Right hindlimb (tissue), 1 donor: ENCODE measurements at places on chromosomes 2 and 18.

DNA sequence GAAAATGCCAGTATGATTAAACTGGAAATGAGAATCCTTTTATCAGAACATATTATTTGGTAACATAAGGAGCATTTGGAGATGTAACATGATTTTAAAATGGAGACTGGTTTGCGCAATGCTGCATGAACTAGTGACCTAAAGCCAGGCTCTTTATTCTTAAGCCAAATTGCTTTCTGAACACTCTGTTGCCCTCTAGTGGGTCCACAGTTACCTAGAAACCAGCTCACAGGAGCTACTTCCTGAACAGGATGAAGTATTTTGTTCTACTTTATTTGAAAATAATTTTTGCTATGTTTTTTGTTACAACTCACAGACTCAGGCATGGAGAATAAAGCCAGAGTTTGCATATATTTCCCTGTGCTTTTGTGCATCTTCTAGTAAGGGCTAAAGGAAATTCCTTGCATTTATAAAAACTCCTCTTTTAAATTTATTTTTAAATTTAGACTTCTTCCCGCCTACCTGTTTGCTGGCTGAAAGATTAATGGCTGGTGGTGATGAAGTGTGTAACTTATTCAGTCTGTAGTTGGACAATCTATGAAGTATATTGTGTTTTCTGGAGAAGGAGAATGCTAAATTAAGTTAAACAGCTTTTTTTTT lies 146.7 kb downstream of the PARD3B start:
- DNase-seq: peak; percentile 54

GRCh38 chr2:25257032-25257552 lies 84.6 kb downstream of the DNMT3A start:
- DNase-seq: peak; percentile 78

- peak; percentile 53 for DNase-seq
Measured at GRCh38 chr2:233449081-233449901, 95.0 kb downstream of the DGKD start.

GRCh38 chr2:24749069-24749691 lies 44.0 kb downstream of the PTRHD1 start:
- DNase-seq: no peak

GRCh38 chr2:104888489-104889258 lies 34.8 kb downstream of the POU3F3 start:
- DNase-seq: no peak

DNA sequence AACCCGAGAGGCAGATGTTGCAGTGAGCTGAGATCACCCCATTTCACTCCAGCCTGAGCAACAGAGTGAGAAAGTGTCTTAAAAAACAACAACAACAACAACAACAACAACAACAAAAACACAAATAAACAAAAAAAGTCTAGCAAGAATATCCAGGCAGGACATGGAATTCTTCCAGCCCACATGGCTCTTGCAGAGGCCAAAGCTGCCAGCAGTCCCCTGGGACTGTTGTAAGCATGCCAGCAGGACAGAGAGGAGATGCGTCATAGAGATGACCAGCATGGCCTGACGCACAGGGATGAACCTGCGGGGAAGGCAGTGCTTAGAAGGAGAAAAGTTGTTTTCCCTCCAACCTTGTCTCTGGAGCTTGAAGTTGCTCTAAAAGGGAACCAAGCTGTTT lies 182.3 kb upstream of the PGAP1 start:
- peak; percentile 47 for DNase-seq

DNA sequence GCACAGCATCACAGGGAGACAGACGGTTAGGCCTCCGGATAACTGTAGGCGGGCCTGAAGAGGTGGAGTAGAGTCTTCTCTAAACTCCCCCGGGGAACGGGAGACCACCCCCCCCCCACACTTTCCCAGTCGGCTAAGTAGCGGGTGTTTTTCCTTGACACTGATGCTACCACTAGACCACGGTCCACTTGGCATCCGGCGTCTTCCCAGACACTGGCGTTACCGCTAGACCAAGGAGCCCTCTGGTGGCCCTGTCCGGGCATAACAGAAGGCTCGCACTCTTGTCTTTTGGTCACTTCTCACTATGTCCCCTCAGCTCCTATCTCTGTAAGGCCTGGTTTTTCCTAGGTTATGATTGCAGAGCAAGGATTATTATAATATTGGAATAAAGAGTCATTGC lies 25.7 kb upstream of the NCL start:
- no peak for DNase-seq

DNA sequence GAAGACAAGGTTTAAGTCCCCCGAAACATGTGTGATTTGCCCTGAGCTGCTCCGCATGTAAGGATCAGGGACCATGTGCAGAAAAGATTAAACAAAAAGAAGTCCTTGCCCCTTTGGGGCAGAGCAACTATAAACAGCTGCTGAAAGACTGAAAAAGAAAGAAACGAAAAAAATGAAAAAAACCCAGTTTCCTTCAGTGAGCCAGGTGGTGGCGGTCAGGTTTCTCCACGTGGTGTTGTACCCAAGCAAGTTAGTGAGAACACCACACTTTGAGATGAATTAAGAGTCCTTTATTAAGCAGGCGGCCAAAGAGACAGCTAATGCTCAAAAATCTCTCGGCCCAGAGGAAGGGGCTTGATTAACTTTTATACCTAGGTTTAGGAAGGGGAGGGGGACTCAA lies 404.9 kb upstream of the SYT4 start:
- no peak for DNase-seq

DNA sequence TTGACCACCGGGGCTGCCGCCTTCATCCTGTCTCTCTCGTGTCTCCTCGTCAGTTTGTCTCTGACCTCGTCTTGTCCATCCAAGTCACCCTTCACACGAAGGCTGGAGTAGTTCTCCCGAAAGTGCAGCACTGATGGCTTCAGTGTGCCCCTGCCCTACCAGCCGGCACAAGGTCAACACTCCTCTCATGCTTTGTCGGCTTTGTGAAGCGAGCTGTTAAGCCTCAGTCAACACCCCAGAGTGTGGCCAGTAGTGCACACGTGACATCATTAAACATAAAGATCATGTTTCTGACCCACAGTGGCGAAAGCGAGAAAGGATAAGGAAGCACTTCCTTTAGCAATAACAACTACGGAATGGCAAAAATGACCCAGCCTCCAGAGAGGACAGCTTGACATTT lies 23.2 kb downstream of the ACKR3 start:
- DNase-seq: no peak

GRCh38 chr18:9545029-9545428 lies 69.3 kb downstream of the PPP4R1 start:
- DNase-seq: no peak

- DNase-seq: no peak
Measured at GRCh38 chr2:88265352-88266303, 95.5 kb downstream of the THNSL2 start.

GRCh38 chr2:36351736-36352349 lies 3.7 kb upstream of the CRIM1 start:
- DNase-seq: no peak

GRCh38 chr2:146624430-146625160 lies 1220.2 kb upstream of the ACVR2A start:
- no peak for DNase-seq

DNA sequence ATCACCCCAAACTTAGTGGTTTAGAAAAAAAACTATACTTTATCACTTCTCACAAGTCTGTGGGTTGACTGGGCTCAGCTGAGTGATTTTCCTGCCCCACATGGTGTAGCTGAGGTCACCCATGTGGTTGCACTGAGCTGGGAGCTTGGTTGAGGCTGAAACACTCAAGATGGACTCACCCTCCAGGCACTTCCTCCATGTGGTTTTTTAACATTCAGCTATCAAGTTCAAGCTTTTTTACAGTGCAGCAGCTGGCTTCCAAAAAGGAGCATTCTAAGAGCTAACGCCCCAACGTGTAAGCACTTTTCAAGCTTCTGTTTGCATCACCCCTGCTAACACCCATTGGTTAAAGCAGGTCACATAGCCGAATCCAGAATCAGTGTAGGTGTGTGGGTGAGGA lies 105.9 kb upstream of the CREB1 start:
- no peak for DNase-seq

GRCh38 chr18:3760741-3761140 lies 310.8 kb downstream of the TGIF1 start:
- DNase-seq: no peak

GRCh38 chr2:15582710-15583357 lies 8.8 kb upstream of the DDX1 start:
- no peak for DNase-seq

GRCh38 chr2:40219141-40219540 lies 232.7 kb downstream of the SLC8A1 start:
- no peak for DNase-seq

DNA sequence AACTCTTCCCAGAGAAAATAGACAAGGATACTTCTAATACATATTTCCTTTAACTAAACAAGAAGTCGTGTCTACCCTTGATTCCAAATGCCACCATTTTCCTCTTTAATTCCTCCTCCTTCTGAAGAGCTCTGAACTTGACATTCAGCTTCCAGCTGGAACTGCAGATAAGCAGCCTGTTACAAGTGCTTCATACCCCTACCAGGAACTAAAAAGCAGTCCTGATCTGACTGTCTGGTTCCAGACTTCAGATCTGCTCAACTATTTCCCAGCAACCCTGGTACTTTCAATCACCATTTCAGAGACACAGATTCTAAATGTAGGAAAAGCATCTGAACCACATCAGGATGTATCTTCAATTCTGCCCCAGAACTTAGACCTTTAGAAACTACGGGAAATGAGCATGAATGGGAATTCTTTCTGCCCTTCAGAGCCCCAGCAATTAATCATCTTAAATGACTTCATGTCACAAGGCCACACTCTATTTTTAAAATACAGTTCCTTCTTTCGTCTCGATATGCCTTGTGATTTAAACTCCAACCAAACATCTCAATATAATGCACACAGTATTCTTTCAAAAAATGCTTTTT lies 159.5 kb downstream of the L3MBTL4 start:
- no peak for DNase-seq

DNA sequence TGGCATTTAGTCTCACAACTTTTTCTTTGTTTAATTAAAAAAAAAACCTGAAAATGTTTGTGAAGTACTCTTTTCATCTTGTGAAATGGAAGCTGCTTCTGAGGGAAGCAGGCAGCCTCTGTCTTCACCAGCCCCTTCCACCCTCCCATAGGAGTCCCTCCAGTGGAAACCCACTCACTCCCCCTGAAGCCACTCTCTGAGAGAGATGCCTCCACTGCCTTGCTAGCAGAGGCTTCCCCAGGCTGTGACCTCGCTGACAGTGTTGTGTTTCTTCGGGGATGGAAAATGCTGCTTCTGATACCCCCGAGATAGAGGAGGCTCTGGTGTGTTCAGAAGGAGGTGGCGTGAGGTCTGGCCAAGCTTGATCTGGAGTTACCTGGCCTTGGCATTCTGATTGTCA lies 59.9 kb downstream of the SH3RF3 start:
- DNase-seq: no peak

DNA sequence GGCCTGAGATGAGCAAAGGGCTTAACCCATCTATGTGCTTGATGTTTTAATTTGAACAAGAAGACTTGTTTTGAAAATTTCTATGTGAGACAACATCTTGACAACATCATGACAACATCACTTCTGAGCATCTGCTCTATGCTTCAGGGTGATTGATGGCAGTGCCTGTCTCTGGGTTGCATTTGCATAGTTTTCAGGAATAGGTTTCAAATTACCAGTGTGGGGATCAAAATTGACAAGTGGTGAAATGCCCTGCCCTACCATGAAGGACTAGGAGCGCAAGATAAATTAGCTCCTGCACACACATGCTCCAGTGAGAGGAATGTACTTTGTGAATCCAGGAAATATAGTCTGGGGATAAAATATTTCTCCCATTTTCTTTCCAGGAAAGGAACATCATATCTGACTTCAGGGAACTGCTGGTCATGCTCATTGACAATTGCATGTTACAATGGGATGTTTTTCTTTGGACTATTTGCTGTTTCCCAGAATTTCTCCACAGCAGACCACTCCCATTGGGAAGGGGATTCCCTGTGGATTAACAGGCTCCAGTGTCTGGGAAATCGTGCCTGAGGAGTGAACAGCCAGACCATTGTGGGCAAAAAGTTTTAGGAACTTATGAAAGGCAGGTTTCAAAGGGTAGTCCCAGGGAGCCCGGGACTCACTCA lies 45.3 kb upstream of the IL1R2 start:
- no peak for DNase-seq

- DNase-seq: peak; percentile 19
Measured at GRCh38 chr2:115162494-115163293, 720.3 kb downstream of the DPP10 start.

DNA sequence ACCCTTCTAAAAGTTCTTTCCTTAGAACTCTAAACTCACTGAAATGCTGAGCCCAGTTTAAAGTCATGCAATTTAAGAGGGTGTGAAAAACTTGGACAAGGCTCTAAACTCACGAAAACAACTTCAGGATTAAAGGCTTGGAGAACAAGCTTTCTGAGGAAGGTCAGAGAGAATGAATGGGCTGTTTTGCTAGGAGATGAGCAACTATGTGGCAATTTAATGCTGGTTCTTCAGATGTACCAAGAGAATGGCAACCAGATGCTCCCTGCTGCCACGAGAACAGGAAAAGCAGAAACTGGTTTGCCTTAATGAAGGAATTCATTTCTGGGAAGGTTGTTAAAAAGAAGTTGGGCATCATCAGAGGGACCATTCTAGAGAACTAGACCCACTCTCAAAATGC lies 77.8 kb upstream of the PMAIP1 start:
- no peak for DNase-seq

GRCh38 chr2:168166902-168167510 lies 80.4 kb downstream of the STK39 start:
- DNase-seq: no peak

DNA sequence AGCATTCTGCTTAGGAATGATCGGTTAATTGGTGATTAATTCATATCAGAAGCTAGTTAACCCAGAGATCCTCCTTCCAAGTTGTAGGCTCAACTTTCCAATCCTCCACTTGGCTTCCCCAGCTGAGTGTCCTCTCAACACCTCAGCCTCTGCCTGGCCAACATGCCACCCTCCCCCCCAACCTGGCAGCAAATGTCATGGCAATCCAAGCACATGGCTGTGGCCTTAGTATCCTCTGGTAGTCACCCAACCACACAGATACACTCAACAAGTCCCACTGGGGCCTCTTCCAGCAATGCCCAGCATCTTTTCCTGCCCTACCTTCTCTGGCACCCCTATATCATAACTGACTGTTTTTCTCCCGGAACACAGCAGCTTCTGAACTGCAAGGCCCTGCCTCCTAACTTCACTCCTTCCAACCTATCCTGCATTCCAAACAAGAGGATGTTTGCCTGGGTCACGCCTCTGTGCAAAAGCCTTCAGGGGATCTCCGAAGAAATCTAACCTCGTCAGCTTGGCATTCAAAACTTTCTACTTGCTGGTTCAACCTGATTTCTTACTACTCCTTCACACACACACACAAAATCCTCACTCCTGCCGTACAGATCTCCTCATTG lies 195.0 kb downstream of the CYP26B1 start:
- DNase-seq: no peak

DNA sequence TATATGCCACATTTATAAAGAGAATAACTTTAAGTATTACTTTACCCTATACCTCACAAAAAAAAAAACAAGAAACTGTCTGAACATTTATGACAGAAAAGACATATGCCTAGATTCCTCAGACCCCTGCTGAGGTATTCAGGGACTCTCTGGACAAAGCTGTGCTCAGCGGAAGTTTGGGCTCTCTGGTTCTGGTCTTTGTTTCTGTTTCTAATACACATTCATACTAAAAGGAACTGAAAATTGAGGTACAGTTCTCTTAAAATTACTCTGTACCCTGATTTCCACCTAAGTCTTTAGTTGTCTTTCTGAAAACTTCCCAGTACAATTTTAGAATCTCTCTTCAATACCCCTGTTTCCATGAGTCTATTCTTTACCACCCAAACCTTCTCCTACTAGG lies 160.3 kb downstream of the IKZF2 start:
- DNase-seq: no peak

- DNase-seq: peak; percentile 47
Measured at GRCh38 chr18:77133051-77133834, 660 bp upstream of the MBP start.

GRCh38 chr2:201696151-201696659 lies 2.2 kb downstream of the MPP4 start:
- DNase-seq: no peak
